Hair follicular keratinocyte (primary cell): ENCODE measurements at places on chromosomes 16 and 17. TPM values are rescaled to one million over a fixed set of nuclear protein-coding genes. Genes with fewer than 3 reads are reported as not detected.

Gene CACNG1
- total RNA-seq: not detected in 2 replicates

Gene GPR139
- total RNA-seq: not detected in 2 replicates

Gene ZG16
- not detected in 2 replicates for total RNA-seq

Gene MT1M
- 0.23 and 1.1 TPM in 2 replicates for total RNA-seq

Gene CLDN7
- 7.9 and 26.0 TPM in 2 replicates for total RNA-seq

Gene PRRT2
- not detected in 2 replicates for total RNA-seq

Gene CCL11
- total RNA-seq: not detected in 2 replicates

Gene GFAP
- not detected in 2 replicates for total RNA-seq

Gene FAM20A
- not detected in 2 replicates for total RNA-seq

Gene USH1G
- total RNA-seq: 0.27 and 0.70 TPM in 2 replicates

Gene SMIM36
- not detected in 2 replicates for total RNA-seq

Gene CLEC19A
- not detected in 2 replicates for total RNA-seq

Gene PHOSPHO1
- total RNA-seq: 0.11 TPM in 1 of 2 replicates, not detected in the other

Gene RFFL
- 18.5 and 25.1 TPM in 2 replicates for total RNA-seq

Gene KRTAP17-1
- total RNA-seq: not detected in 2 replicates

Gene GAST
- not detected in 2 replicates for total RNA-seq

Gene PIMREG
- 9.8 and 33.9 TPM in 2 replicates for total RNA-seq

Gene IRF8
- not detected in 2 replicates for total RNA-seq

Gene C17orf78
- total RNA-seq: not detected in 2 replicates
